Gastrocnemius medialis (tissue), 4 donors: ENCODE measurements at places on chromosomes 3 and 15. TPM values are rescaled to one million over a fixed set of nuclear protein-coding genes. Genes with fewer than 3 reads are reported as not detected.

- DNase-seq, result no peak
These were observed 34.8 kb downstream of the RBPMS2 start for GRCh38 chr15:64740311-64741170.

Gene CNTN4
- 1.9 TPM for total RNA-seq

Gene ZBTB47
- total RNA-seq, result 256 TPM

Gene C3orf70
- 0.67 TPM for total RNA-seq

- no peak for DNase-seq
These were observed 235.5 kb upstream of the IGF1R start for GRCh38 chr15:98412852-98413251.

DNA sequence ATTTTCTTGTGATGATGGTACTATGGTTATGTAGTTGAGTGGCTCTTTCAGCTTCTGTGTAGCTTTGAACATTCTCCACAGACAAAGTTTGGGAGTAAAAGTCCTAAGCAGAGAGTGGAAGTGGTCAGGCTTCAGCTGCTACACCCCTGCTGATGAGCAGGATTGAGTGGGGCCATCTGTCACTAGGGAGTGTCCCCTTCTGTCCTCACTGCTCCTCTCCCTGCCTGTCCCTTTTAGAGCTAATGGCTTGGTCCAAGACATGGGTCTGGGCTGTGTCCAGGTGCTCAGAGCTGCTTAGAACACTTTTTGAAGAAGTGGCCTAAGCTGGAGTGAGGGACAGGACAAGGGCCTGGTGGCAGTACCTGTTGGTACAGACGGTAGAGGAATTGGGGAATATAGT, 15.1 kb downstream of the MYZAP start:
- DNase-seq, result no peak

- no peak for DNase-seq
These were observed 47.3 kb downstream of the AQP9 start for GRCh38 chr15:58185439-58185838.

GRCh38 chr3:142987080-142987700, 14.2 kb upstream of the U2SURP start:
- no peak for DNase-seq

DNA sequence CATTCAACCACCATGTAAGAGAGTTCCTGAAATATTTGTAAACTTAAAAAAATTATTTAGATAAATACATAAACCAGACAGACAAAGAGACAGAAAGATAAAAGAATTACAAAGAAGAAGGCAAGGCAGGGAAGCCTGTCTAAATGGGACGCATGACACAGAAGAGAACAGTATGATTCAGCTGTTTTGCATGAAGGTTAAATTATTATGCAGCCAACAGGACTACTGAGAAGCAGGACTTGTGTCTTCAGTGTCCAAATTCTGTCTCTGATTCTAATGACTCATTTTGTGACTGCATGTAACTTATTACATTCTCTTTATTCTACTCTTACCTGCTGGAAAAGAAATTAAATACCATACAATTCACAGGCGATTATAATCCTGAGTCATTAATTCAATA, 340.4 kb upstream of the KCNMB2 start:
- no peak for DNase-seq

Gene ARID3B
- 1.8 TPM for total RNA-seq

GRCh38 chr3:14780927-14781507, 37.7 kb upstream of the FGD5 start:
- no peak for DNase-seq

Gene PEX5L
- not detected for total RNA-seq

DNA sequence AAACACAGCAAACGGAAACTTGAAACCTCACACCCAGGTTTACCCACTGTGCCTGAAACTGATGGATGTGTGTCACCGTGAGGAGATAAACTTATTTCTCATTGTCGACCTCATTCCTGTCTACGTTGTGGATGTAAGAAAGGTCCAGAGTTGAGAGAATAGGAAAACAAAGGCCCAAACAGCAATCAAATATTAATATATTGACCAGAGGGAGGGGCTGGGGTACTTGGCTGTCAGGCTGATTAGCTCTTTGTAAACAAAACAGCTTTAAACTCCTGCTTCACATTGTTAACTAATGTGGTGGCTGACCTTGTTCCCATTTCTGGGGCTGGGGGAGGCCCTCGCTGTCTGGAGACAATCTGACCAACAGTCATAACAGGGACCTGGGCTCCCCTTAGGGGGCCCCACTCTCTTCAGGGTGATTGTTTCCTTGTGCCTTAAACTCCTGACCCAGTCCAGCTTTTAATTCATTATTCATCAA, 937.6 kb downstream of the MCTP2 start:
- no peak for DNase-seq

GRCh38 chr3:72187131-72187530, 402.2 kb upstream of the PROK2 start:
- DNase-seq, result no peak

DNA sequence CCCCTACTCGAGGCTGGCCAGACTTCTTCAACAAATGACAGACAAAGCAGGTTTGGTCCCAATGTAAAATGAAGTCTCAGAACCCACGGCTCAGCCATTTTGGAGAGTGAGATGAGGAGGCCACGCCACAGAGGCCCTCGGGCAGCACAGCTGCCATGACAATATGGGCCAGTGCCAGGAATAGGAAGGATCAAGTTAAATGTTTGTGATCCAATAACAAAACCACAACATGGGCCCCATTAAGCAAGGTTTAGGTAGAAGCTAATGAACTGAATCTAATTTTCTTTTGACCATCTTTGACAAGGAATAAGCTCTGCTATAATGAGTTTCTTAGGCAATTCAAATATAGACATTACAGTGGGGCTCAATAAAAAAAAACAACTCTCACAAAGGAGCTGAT, 52.6 kb downstream of the RFTN1 start:
- no peak for DNase-seq

DNA sequence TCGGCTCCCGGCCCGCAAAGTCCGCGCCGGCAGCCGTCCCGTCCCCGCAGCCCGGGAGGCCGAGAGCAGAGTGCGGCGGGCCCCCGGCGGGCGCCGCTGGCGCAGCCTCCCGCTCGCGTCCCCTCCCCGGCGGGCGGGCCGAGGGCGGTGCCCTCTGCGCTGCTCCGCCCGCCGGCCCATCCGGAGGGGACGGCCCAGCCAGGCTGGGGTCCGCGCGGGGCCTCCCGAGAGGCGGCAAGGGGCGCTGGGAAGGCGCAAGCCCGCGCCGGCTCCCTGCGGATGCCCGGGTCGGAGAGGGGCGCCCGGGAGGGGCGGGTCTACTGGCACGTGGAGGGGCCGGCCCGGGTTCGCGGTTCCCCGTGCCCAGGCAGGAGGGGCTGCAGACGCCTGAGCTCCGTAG, at the start of the genes CLCN2 and POLR2H:
CLCN2 (minus strand) TSS at position 74 of the 400 bp plus-strand sequence. CDS start 126 bp downstream, outside the sequence.
POLR2H (plus strand) TSS at position 179 of the 400 bp plus-strand sequence. CDS start 1,783 bp downstream, outside the sequence.
- no peak for DNase-seq

Gene MUC13
- total RNA-seq, result not detected

- DNase-seq, result peak; percentile 69
These were observed 35.2 kb downstream of the MGLL start for GRCh38 chr3:127787071-127787490.

Gene ISL2
- not detected for total RNA-seq

DNA sequence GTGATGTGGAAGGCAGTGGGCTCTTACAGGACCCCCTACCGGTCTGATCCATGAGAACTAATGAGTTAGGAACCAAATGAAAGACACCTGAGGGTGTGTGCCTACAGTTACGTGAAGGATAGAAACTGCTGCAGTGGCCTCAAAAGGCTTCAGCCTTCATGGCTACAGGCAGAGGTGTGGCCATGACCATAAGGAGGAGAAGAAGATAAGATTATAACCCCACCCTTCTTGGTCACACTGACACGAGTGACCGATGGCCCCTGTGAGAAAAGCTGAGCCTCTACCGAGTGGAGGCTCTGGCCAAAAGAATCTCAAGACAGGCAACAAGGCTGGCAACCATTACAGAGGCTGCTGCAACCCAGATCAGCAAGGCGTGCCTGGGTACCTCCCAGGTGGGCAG, 6.3 kb downstream of the RFT1 start:
- DNase-seq, result no peak

GRCh38 chr3:134527037-134527436, 41.2 kb downstream of the CEP63 start:
- no peak for DNase-seq

Gene RFX7
- total RNA-seq, result 9.9 TPM

GRCh38 chr15:80562846-80563245, 132.3 kb upstream of the ABHD17C start:
- no peak for DNase-seq

- no peak for DNase-seq
These were observed 6.6 kb upstream of the BTLA start for GRCh38 chr3:112505907-112506306.

Gene PPP1R14D
- total RNA-seq, result not detected

- no peak for DNase-seq
These were observed 35.6 kb upstream of the CD96 start for GRCh38 chr3:111506435-111506834.

DNA sequence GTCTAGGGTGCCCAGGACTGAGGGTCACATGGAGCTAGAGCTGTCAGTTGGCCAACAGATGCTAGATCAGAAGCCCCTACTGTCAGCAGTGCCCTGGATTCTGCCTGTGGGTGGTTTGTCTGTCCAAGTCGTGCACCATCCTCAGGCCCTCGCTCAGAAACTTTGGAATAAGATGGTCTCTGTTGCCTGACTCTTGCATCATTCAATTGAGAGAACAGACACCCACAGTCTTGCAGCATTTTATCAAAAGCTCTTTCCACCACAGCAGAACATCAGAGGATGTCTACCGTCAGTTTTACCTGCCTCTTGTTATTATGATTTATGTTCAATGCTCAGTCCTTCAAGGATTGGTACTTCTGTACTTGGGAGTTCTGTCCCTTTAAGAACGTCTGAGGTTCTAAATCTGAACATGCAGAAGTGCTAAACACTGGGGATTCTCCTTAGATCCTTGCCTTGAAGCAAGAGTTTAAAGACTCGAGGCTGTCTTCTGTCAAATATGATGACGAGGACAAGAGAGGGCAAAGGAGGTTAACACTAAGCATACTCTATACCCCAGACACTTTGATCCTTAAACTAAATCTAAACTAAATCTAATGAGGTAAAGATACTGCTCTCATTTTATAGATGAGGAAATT, 4.8 kb downstream of the AQP9 start:
- DNase-seq, result no peak

- DNase-seq, result peak; percentile 72
These were observed 98.0 kb upstream of the SLC6A6 start for GRCh38 chr3:14304101-14305045.

GRCh38 chr3:72814308-72814707, 33.9 kb downstream of the SHQ1 start:
- DNase-seq, result no peak

GRCh38 chr3:62187022-62187431, 186.3 kb downstream of the FEZF2 start:
- DNase-seq, result no peak

Gene ULK4
- total RNA-seq, result 2.5 TPM

DNA sequence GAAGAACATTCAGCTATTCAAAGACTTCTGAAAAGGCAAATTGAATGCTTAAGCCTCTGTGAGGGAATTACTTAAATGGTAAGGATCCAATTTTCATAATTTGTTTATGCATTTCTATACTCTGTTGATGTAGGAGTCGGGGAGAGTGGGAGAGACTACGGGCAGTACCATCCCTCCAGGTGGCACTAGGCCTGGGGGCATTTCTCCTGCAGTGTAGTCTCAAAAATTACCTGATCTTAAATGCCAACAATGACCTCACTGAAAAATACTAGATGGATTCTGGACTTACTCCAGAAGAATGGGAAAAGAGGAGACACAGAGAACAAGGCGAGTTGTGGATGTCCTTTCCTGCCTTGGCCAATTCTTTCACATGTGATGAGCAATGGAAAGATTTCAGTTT, 77.8 kb upstream of the PLXND1 start:
- DNase-seq, result no peak

DNA sequence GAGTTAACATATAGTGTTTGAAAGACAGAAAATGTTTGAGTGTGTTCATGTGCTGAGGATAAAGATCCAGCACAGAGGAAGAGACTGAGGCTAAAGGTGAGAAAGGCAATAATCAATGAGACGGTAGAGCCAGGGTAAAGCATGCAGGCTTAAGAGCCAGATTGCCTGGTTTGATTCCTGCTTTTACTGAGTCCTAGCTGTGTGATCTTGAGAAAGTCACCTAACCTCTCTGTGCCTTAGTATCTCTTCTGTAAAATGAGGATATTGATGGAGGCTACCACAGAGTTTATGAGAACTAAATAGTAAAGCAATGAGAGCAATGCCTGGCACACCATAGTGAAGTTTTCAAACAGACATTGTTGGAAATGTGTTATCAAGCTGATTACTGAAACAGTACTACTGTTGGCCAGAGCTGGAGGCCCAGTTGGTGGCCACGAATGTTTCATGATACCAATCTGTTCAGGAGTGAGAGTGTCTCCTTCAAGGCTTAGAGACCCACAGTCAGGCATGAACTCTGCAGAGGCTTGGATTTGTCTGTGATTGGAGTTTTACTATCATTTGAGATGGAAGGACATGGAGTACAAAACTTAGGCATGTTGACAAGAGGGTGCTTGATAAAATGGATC, 26.8 kb downstream of the IL16 start:
- no peak for DNase-seq

Gene MYO5C
- total RNA-seq, result 1.2 TPM

DNA sequence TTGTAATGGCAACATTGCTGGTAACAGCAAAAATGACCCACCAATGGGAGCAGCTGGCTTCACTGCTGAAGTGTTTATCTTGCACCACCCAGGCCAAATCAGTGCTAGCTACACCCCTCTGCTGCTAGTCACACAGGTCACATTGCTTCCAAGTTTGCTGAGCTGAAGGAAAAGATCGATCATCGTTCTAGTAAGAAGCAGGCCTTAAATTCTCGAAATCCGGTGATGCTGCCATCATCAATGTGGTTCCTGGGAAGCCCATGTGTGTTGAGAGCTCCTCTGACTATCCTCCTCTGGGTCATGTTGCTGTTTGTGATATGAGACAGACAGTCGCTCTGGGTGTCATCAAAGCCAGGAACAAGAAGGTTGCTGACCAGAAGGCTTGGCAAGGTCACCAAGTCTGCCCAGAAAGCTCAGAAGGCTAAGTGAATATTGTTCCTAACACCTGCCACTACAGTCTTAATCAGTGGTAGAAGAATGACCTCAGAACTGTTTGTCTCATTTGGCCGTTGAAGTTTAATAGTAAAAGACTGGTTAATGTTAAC, 21.2 kb downstream of the TM4SF4 start:
- no peak for DNase-seq

DNA sequence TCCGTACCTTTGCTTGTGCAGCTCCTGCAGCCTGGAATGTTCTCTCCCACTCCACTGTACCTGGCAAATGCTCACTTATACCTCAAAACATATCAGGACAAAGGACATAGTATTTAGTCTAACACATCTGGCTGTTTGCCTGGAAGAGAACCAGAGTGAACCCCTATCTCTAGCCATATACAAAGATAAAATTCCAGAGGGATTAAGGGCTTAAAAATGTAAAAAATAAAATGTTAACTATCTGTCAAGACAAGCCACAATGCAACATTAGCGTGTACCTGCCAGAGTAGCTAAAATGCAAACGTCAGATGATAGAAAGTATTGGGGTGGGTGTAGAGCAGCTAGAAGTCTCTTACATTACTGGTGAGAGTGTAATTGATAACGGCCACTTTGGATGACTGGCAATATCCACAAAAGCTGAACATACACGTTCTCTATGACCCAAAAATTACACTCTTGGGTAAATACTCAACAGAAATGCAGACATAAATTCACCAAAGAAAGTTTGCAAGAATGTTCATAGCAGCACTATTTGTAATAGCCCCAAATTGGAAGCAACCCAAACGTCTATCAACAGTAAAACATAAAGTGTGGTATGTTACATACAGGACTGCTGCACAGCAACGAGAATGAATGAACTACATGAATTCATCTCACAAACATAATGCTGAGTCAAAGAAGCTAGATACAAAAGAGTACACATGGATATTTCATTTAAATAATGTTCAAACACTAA, 18.2 kb upstream of the ADPGK start:
- DNase-seq, result no peak
